ENCODE measurements at places on chromosomes 3 and 15. TPM values are rescaled to one million over a fixed set of nuclear protein-coding genes. Genes with fewer than 3 reads are reported as not detected.
A peak's percentile ranks its signal among the peaks of the same experiment; 100 is the strongest.

DNA sequence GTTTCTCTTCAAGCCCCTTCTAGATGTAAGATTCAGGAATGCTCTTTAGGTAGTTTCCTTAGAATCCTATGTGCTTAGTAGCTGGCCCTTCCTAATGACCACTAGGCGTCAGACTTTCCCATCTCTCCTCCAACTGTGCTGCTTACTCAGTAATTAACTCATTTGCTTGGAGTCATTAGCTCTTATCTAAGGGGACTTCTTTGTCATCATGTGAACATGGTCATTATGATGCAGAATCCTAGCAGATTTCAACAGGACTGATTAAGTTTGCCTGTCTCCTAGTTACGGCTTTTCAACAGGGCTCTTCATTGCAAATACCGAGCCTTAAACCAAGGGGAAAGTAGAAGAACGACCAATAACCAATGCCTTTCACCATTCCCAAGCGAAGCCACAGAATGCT lies 46.4 kb downstream of the GJD2 start:
- no peaks in the 10 kb centered on the region for H3K4me1 ChIP-seq
- no peak overlapping the region for H3K4me3 ChIP-seq
- DNase-seq = no peak
- H3K36me3 ChIP-seq = no peaks in the 10 kb centered on the region
- H3K27ac ChIP-seq = no peak overlapping the region
- peaks cover 2% of the 10 kb centered on the region for H3K27me3 ChIP-seq

- no peaks in the 10 kb centered on the region for H3K27me3 ChIP-seq
- peak; percentile 70 for DNase-seq
- H3K27ac ChIP-seq = peak overlapping the region; percentile 98
- H3K36me3 ChIP-seq = no peaks in the 10 kb centered on the region
- peak overlapping the region; percentile 84 for H3K4me3 ChIP-seq
These were observed 80.9 kb downstream of the RAP2B start for GRCh38 chr3:153242896-153243295.

DNA sequence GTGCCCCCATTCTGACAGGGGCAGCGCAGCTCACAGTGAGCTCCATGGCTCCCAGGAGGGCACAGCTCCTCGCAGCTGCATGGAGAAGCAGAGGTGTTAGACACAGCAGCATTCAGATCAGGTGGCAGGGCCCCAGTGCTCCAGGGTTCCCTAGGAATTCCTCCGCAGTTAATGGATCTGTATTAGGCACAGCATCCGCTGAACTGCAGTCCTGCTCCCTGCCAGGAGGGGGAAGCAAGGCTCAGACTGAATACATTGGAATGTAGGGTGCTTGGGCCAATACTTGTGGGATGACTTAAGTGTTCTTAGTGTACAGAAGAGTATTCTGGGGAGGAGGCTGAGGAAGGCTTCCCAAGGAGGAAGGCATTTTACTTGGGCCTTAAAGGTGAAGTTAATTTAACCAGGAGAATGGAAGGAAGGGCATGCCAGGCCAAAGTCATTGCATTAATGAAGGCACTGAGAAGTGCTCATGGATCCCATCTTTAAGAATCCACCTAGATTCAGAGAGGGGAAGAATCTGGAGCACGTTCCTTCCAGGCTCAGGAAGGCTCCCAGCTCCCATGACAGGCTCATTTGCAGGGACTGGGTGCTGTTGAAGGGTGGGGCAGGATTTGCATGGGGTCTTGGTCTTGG lies 111.6 kb downstream of the RAB11A start:
- H3K36me3 ChIP-seq = no peaks in the 10 kb centered on the region
- no peak overlapping the region for H3K27ac ChIP-seq
- no peak overlapping the region for H3K4me3 ChIP-seq
- H3K4me1 ChIP-seq = no peaks in the 10 kb centered on the region

GRCh38 chr15:57604507-57604906 lies 12.8 kb downstream of the MYZAP start:
- no peaks in the 10 kb centered on the region for H3K4me1 ChIP-seq
- H3K36me3 ChIP-seq = no peaks in the 10 kb centered on the region
- no peak overlapping the region for H3K27ac ChIP-seq
- DNase-seq = no peak
- H3K27me3 ChIP-seq = peaks cover 8% of the 10 kb centered on the region

DNA sequence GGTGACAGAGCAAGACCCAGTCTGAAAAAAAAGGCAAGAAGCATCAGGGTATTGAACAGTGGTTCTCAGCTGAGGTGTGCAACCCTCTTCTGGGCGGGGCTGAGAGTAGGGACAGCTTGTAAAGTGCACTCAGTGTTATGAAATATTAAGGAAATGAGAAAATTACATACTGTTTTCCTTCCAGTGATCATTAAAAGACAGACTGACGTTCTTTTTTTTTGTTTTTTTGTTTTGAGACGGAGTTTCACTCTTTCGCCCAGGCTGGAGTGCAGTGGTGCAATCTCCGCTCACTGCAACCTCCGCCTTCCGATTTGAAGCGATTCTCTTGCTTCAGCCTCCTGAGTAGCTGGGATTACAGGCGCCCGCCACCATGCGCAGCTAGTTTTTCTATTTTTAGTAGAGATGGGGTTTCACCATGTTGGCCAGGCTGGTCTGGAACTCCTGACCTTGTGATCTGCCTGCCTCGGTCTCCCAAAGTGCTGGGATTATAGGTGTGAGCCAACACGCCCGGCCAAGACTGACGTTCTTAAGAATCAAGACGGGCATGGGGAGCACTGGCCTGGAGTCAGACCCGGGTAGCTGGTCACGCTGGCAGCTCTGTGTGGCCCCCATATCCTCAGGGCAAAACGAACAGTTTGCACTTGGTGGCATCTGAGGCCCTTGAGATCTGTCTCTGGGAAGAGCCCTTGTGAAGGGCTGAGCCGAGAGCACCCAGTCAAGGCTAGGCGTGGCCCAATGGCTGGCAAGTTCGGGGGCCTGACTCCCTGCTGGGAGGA lies 11.4 kb downstream of the MAN2A2 start:
- H3K4me3 ChIP-seq = no peak overlapping the region
- peaks cover 31% of the 10 kb centered on the region for H3K36me3 ChIP-seq
- H3K27ac ChIP-seq = no peak overlapping the region
- H3K4me1 ChIP-seq = no peaks in the 10 kb centered on the region
- H3K27me3 ChIP-seq = no peaks in the 10 kb centered on the region
- DNase-seq = no peak

- peaks cover 5% of the 10 kb centered on the region for H3K27me3 ChIP-seq
- no peak for DNase-seq
- no peaks in the 10 kb centered on the region for H3K4me1 ChIP-seq
- no peaks in the 10 kb centered on the region for H3K36me3 ChIP-seq
These were observed 384.9 kb upstream of the THBS1 start for GRCh38 chr15:39195961-39196486.

- no peak for DNase-seq
- no peaks in the 10 kb centered on the region for H3K4me1 ChIP-seq
- H3K36me3 ChIP-seq = no peaks in the 10 kb centered on the region
- H3K27ac ChIP-seq = no peak overlapping the region
- H3K4me3 ChIP-seq = no peak overlapping the region
- H3K27me3 ChIP-seq = peaks cover 5% of the 10 kb centered on the region
These were observed 120.2 kb downstream of the MEGF11 start for GRCh38 chr15:66133247-66133885.

DNA sequence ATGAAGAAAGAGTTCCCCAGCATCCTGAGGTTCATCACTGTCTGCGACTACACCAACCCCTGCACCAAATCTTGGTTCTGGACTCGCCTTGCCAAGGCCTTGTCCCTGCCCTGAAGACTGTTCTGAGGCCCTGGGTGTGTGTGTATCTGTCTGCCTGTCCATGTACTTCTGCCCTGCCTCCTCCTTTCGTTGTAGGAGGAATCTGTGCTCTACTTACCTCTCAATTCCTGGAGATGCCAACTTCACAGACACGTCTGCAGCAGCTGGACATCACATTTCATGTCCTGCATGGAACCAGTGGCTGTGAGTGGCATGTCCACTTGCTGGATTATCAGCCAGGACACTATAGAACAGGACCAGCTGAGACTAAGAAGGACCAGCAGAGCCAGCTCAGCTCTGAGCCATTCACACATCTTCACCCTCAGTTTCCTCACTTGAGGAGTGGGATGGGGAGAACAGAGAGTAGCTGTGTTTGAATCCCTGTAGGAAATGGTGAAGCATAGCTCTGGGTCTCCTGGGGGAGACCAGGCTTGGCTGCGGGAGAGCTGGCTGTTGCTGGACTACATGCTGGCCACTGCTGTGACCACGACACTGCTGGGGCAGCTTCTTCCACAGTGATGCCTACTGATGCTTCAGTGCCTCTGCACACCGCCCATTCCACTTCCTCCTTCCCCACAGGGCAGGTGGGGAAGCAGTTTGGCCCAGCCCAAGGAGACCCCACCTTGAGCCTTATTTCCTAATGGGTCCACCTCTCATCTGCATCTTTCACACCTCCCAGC lies 2.9 kb downstream of the MYD88 start:
- H3K36me3 ChIP-seq = peaks cover 13% of the 10 kb centered on the region
- peak overlapping the region; percentile 33 for H3K4me3 ChIP-seq
- H3K4me1 ChIP-seq = peaks cover 45% of the 10 kb centered on the region
- no peak for DNase-seq

Gene GOLGA8T
- polyA plus RNA-seq = not detected

Gene ALDH1A2
- 0.59 TPM for polyA plus RNA-seq

Gene C2CD4A
- not detected for polyA plus RNA-seq

Gene ZKSCAN7
- 0.88 TPM for polyA plus RNA-seq
